ENCODE measurements at places on chromosomes 1 and 21.

DNA sequence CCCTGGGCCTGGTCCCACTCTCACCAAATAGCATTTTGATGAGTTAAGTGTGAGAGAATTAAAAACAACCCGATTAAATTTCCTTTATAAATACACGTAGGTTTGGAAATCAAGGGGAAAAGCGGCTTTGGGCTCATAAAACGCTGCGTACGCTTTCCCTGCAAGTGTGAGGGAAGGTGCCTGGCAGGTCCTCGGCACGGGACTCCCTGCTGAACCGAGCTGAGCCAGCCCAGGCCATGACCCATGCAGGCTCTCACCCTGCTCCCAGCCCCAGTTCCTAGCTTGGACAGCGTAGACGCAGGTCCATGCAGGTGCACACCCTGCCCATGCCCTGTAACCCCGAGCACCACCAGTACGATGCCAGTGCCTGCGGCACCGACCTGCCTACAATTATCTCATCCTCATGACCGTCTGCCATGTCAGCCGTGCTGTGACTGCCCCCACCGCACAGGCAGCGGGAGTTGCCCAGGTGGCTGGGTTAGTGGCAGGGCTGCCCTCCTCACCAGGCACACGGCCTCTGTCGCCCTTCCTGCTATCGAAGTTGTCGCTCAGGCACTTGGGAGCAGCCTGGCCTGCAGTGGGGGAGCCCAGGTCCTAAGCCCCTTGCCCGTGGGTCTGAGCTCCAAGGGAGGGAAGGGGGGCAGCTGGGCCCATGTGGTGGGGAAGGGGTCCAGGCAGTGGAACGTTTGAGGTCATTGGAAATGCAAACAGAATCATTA is 41.0 kb upstream of the ACTRT2 start:
- DNase-seq, result no peak

- no peak for DNase-seq
Observed at GRCh38 chr1:106952776-106953175, 103.7 kb upstream of the PRMT6 start.

GRCh38 chr1:29777522-29777921 is 541.2 kb downstream of the PTPRU start:
- no peak for DNase-seq

- DNase-seq, result no peak
Observed at GRCh38 chr1:178434360-178434759, 62.4 kb downstream of the CLEC20A start.

DNA sequence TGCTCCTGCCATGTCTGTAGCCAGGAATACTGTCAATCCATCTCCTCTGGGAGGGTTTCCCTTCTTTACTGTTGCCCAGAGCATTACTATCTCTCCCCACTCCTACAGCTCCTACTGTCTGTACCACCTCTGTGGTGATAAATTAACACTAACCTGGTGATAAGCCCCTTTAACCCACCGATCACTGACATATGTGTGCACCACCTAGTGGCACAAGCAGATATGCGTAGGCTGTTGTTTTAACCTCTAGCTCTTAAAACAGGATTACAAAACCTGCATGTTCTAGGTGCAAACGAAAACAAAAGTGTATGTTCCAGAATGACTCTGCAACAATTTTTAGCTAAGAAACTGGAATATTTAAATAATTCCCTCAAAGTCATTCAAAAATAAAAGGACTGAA is 93.9 kb upstream of the BEND5 start:
- no peak for DNase-seq

GRCh38 chr1:199512037-199512710 is 515.3 kb upstream of the NR5A2 start:
- DNase-seq, result no peak

Measured in breast epithelium (tissue), 4 donors.